Activated CD4-positive, alpha-beta T cell treated with anti-CD3 and anti-CD28 coated beads, Interleukin-2, Interleukin-6, amounts not matched to agents 100 ng/mL and 50 ng/mL, durations not matched to agents 16 hours and 8 hours (primary cell): ENCODE measurements at places on chromosomes 6 and 20.

DNA sequence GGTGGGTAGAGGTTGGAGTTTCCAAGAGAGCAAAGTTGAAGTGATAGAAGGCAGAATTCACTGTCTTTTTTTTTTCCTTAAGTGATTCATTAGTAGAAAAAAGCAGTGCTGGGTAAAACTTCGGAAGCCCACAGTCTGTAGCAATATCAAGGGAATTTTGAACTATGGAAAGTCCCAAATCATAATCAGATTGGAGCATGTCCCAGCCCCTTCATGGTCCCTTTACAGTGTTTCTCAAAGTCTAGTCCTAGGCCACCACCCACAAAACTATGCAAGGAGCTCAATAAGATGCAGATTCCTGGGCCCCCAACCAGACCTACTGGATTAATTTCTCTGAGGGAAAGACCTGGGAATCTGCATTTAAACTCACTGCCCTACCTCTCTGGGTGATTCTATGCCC is 22.6 kb downstream of the NEDD9 start:
- DNase-seq: no peak

DNA sequence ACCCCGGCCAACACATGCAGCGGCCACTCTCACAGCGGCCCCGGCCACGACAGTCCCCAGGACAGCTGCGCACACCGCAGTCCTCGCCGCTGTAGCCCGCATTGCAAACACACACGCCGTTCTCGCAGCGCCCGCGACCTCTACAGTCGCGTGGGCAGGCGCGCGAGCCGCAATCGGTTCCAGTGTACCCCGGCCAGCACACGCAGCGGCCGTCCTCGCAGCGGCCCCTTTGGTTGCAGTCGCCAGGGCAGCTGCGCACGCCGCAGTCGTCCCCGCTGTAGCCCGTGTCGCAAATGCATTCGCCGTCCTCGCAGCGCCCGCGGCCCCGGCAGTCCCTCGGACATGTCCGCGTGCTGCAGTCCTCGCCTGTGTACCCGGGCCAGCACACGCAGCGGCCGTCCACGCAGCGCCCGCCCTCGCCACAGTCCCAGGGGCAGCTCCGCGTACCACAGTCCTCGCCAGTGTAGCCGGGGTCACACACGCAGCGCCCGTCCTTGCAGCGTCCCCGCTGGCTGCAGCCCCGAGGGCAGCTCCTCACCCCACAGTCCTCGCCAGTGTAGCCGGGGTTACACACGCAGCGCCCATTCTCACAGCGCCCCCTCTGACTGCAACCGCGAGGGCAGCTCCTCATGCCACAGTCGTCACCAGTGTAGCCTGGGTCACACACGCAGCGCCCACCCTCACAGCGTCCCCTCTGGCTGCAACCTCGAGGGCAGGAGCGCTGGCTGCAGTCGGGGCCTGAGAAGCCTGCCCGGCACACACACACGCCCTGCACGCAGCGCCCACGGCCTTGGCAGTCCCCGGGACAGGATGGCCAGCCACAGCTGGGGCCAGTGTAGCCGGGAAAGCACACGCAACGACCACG is 12.5 kb downstream of the TNXB start:
- no peak for DNase-seq

- DNase-seq: no peak
Measured at GRCh38 chr6:95423331-95423730, 154.0 kb upstream of the MANEA start.

DNA sequence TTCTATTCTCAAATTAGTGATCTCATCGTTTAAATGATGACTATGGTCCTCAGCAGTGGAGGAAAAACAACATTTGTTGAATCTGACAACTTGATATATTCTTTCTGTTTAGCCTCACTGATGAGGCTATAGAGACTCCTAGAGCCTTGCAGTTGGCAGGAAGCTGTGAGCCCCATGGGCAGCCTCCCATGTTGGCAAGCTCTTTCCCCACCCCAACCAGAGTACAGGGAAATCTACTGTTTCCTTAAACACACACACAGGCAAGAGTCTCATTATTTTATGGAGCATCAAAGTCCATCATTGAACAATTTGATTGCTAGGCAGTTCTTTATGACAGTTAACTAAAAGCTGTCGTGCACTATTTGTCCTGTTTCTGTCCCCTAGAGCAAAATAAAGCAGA is 498.2 kb upstream of the CITED2 start:
- DNase-seq: no peak

- peak; percentile 43 for DNase-seq
Measured at GRCh38 chr20:51064137-51064536, 41.2 kb upstream of the KCNG1 start.

- peak; percentile 44 for DNase-seq
Measured at GRCh38 chr6:131281471-131282270, 146.4 kb downstream of the AKAP7 start.

- no peak for DNase-seq
Measured at GRCh38 chr6:25295651-25296050, 16.5 kb downstream of the CARMIL1 start.

GRCh38 chr20:2708073-2708415 is 15.5 kb downstream of the EBF4 start:
- DNase-seq: no peak

DNA sequence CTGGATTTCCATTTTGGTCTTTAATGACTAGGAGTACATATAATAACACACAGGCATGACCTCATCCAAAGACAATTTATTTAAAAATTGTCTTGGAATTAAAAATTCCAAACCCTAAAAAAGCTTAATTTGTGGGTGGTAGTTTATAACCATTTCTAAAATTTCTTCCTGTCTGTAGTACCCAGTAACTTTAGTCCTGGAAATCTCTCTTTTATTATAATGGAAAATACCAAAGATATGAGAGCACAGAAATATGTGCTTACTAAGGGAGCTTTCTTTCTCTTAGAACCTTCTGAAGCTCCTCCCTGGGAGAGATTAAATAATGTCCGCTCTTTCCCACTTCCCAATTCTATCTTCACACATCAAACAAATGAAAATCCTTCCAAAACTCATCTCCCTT is 70.5 kb upstream of the PRL start:
- no peak for DNase-seq

- no peak for DNase-seq
Measured at GRCh38 chr20:16864069-16864468, 115.9 kb downstream of the OTOR start.

- no peak for DNase-seq
Measured at GRCh38 chr6:150345781-150346180, 23.0 kb upstream of the IYD start.

- DNase-seq: peak; percentile 46
Measured at GRCh38 chr6:118712969-118713368, 61.6 kb upstream of the CEP85L start.

DNA sequence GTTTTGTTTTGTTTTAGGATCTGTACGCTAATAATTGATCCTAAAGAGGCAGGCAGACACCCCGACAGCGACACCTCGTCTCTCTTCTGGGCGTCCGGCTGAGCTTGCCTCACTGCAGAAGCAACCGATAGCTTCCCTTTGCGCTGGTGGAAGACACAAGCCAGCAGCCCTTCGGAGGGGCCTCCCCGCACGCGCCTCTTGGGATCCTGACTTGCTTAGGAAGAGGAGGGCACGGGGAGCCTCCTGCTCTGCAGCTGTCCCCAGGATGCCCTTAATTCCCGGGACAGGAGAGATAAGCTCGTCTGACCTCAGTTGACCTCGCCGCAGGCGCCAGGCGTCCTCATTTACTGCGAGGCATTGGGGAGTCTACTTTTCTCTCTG is 94.0 kb downstream of the CD83 start:
- no peak for DNase-seq

- DNase-seq: no peak
Measured at GRCh38 chr20:63079971-63080370, 73.2 kb upstream of the BHLHE23 start.

GRCh38 chr6:165231581-165232561 is 77.5 kb downstream of the C6orf118 start:
- DNase-seq: no peak

DNA sequence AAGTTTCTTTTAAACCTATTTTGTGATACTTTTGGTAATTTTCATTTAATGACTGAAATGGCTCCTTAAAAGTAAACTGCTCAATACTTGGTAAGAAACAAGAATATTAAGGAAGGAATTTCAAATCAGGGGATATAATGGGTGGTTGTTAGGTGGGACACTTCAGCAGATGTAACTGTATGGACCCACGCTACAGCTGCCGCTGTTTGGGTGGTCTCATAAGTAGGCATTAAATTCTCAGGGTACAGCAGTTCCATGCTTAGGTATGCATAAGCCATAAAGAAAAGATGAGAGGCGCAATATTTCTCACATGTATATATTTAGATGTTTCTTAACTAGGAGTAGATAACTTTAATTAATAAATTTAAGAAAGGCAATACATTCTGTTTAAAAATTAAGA is 35.0 kb downstream of the COL19A1 start:
- no peak for DNase-seq

DNA sequence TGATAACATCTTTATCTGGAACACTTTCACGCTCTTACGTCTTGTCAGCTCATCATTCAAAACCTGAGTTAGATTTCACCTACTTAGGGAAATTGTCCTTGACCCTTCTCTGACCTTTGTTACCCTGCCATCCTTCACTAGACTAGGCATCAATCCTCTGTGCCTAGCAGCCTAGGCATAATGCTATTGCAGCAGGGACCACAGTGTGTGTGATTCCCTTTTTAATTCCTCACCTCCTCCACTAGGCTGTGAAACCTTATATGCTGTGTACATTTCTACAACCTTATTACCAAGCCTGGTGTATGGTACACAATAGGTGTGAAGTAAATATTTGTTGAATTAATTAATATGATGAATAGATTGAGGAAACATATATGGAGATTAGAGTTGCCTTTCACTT is 66.7 kb upstream of the DEFB112 start:
- DNase-seq: no peak

DNA sequence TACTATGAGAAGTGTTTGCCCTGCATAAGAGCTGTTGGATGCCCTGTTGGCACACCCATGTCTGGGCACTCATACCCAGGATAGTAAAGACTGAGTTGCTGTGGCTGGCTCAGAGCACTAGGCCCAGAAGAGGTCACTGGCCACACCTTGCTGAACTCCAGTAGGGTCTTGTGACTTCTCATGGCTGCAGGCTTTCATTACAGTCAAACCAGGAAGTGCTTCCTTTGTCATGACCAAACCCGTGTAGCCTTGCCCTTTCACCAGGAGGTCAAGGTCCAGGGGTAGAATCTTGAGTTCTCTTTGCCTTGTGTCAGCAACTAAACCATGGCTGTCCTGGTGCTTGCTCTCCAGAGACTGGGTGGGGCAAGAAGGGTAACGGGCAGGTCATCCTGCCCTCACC is 49.5 kb downstream of the CD164 start:
- DNase-seq: no peak

DNA sequence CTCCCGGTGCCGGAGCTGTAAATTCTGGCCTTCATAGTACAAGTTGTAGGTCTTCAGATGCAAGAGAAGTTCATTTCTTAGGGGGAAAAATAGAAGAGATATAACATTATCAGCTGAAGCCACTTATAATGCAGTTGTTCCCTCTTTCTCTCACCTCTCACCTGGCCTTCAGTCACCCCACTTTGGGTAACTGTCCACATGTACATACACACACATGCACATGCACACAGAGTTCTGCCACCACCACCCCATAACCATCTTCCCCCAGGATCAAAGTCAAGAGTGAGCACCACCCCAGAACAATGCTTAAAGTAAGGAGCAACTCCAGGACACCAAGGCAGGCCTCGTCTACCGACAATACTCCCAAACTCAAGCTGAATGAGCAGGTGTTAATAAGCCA is 76.3 kb downstream of the PRND start:
- DNase-seq: no peak
